ENCODE measurements at places on chromosomes 12 and 14.

DNA sequence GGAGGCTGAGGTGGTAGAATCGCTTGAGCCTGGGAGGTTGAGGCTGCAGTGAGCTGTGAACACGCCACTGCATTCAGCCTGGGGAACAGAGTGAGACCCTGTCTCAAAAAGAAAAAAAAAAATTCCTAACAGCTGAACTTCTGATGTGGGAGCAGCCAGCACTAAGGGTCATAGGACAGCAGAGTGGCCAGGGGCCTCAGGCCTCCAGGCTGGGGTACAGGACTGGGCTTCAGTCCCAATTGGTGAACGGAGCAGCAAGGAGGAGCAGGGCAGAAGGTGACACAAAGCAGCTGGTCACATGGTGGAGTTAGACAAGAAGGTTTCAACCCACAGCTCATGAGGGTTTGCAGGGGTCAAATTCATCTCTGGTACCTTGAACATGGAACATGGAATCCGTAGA, 40.8 kb upstream of the NRXN3 start:
- no peak for DNase-seq

DNA sequence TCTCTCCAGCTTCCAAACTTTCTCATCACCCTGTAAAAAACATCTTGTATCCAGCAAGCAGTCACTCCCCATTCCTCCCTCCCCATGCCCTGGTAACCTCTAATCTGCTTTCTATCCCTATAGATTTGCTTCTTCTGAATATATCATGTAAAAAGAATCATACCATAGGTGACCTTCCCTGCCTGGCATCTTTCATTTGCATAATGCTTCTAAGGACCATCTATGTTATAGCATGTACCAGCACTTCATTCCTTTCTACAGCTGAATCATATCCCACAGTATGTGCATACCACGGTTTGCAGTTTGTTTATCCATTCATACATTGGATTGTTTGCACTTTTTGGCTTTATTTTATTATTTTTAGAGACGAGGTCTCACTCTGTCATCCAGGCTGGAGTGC, 22.9 kb upstream of the VPS37B start:
- no peak for DNase-seq

DNA sequence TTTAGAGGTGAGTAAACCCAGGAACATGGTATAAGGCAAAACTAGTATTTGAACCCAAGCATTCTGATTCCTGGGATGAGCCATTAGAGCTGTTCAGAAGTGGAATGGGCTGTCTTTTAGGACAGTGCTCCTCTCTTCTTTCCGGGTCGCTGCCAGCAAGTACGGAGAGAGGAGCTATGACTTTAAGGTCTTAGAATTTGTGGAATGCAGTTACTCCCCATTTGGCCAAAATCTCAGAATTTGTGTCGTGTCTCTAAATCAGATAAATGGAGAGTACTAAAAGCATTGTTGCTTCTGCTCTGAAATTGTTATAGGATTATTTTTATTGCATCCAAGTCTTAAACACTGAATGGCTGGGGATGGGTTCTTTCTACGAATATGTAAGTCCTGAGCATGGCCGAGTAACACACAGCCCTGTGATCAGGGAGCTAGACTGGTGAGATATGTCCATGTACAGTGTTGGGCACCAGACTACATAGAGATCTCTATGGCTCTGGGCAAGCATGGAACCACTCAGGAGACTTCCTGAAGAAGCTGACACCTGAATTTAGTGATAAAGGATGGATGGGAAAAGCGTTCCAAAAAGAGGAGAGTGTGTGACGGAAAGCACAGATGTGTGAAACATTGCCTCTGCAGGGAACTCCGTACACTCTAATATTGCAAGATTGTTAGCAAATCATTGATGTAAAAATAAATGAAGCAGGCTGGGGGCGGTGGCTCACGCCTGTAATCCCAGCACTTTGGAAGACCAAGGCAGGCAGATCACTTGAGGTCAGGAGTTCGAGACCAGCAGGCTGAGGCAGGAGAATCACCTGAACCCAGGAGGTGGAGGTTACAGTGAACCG, 184.7 kb downstream of the SRGAP1 start:
- DNase-seq: no peak

- no peak for DNase-seq
Observed at GRCh38 chr14:92737206-92737605, 11.2 kb downstream of the LGMN start.

- no peak for DNase-seq
Observed at GRCh38 chr14:66206554-66206953, 279.6 kb upstream of the CCDC196 start.

Data from tibial artery (tissue), 4 donors.